ENCODE measurements at places on chromosomes 7 and 10.

GRCh38 chr10:80582286-80582960 lies 44.7 kb downstream of the SH2D4B start:
- DNase-seq: no peak

DNA sequence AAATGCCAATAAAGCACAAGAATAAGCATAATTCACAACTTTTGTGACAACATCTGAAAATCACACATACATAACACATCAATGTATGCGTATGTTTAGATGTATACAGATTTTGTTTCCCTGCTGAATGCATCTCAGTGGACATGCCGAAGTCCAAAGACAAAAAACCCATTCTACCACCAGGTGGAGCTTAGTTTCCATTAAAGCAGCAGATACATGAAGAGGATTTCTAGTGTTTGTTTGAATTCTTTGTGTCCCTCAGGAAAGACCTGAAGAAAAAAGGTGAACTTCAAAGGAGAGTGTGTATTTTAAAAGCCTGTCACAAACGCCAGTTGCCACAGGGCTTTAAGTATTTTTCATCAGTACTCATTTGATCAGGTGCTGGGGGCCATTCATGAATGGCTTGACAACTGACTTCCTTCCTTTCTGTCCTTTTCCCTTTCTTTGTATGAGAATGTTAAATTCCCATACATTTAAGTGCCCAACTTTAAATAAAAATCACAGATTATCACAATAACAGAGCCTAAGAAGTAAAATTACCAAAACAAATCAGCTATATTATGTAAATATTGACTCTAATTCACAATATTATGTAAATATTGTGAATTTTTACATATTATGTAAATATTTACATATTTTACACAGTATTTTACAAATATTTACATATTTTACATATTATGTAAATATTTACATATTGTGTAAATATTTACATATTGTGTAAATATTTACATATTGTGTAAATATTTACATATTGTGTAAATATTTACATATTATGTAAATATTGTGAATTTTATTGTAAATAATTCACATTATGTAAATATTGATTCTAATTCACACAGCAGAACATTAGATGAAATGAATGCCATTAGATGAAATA lies 343.0 kb downstream of the CRPPA start:
- peak; percentile 80 for DNase-seq

DNA sequence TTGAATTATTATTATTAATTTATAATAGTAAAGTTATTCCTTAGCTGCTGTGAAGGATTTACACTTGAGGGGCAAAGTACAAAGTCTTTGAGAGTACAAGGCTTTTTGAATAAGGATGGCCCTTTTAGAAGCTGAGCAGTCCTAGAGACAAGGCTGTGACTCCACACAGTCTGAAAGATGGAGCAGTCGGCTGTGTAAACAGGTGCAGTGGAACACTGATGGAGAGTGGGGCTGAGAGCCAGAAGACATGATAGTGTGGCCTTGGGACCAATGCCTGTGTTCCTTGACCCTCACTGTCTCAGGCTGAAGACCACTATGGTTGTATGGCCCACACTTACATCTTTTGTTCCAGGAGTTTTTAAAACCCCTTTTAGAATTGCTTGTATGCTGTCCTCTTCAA lies 311.2 kb upstream of the PHF14 start:
- DNase-seq: no peak

DNA sequence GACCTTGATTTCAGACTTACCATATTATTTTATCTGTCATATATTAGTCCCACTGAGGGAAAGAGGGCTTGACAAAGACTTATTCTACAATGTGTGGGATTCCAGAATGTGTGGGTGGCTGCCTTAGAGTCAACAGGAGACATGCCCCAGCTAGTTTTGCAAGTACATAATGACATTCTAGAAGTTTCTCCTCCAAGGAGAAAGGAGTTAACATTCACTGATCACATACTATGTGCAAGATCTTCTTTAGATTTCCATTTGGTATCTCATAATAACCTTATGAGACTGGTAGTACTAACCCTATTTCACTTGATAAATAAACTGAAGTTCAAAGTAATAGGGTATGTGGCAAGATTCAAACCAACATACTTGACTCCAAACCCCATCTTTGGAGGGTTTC lies 25.2 kb downstream of the IRF5 start:
- DNase-seq: no peak

- DNase-seq: no peak
Observed at GRCh38 chr10:85315657-85316056, 987.3 kb downstream of the CCSER2 start.

- peak; percentile 95 for DNase-seq
Observed at GRCh38 chr10:689452-690371, at the start of gene DIP2C. DIP2C (minus strand) TSS chr10:689668; CDS start chr10:689578, 90 bp downstream.

DNA sequence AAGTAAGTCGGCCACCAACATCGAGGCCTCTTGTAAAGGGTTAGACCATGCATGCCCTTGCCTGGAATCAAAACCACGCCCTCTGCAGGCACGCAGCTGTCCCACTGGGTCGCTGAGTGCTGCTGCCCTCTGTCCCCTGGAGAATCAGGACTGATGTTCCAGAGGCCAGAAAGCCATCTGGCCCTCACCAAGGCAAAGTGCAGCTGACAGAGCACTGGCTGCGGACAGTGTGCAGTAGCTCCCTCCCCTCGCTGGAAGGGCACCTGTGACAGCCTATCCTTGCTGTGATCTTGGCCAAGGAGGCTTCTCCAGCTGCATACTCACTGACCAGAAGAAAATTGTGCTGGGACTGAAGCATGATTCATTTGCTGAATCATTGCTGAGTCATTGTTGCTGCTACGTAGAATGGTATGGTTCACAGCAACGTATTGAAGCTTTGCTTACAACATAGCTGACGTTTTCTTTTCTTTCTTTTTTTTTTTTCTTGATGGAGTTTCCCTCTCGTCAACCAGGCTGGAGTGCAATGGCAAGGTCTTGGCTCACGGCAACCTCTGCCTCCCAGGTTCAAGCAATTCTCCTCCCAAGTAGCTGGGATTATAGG lies 30.4 kb downstream of the DDC start:
- DNase-seq: peak; percentile 95

- DNase-seq: peak; percentile 90
Observed at GRCh38 chr7:80087051-80087770, 47.4 kb upstream of the GNAI1 start.

GRCh38 chr10:30062090-30062489 lies 2.7 kb upstream of the JCAD start:
- peak; percentile 52 for DNase-seq

- DNase-seq: no peak
Observed at GRCh38 chr7:102208826-102209225, 77.8 kb upstream of the SH2B2 start.

DNA sequence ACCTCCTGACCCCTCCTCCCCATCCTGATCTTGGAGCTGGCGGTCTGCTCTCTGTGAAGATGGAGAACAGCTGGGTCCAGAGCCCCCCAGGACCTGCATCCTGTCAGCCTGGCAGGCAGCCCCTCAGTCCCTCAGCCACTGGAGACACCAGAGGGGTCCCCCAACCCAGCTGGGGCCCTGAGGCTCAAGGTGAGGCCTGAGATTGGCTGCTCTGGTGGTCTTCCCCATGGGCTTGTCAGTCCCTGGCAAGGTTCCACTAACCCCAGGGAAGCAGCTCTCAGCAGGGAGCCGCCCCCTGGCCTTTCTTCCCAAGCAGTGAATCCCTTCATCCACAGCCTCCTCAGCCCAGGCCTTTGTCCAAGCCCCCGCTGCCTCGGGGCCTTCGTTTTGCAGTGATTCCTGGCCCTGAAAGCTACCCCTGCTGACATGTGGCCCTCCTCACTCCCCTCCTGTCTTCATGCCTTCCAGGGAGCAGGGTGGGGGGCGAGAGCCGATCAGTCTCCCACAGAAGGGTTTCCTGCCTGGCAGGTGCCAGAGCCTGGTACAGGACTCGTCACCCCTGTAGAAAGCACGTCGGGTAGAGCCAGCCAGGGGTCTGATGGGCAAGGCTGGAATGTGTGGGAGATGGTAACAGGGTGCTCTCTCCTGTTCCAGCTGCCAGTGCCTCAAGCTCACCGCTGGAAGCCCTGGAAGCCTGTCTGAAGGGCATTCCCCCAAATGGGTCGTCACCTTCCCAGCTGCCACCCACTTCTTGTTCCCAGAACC lies 48.5 kb downstream of the ZNF467 start:
- no peak for DNase-seq

GRCh38 chr7:88391247-88391646 lies 84.6 kb upstream of the STEAP4 start:
- no peak for DNase-seq

DNA sequence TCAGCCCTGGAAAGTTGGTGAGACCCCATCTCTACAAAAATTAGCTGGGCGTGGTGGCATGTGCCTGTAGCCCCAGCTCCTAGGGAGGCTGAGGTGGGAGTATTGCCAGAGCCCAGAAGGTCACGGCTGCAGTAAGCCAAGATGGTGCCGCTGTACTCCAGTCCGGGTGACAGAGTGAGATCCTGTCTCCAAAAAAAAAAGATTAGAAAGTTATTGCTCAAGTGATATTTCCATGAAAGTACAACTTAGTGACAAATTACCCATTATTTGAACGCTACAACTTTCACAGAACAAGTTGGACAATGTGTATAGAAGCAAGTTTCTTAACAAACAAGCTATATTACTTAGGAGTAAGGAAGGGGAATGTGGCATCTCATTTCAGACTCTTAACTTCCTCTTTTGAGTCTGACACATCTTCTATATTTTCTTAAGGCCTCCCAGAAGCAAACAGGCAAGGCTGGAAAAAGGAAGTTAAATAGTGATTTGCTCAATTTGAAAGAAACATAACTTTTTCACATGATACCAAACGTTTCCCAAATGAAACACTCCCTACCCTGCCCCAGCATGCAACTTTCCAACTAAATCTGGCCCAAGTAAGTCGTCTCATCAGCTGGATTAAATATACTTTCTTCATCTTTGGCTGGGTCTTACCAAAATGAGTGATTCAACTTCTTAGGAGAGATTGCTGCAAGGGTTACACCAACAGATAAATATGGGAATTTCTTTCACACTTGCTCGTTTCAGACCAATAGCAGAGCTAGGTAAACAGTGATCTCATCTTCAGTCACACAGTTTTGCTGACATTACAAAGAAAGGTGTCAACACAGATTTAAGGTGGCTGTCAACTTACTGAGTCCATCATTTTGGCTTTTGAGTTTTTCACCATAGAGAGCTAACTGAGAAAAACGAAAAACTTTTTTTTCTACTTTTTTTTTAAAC lies 66.3 kb upstream of the KLF6 start:
- DNase-seq: peak; percentile 68

DNA sequence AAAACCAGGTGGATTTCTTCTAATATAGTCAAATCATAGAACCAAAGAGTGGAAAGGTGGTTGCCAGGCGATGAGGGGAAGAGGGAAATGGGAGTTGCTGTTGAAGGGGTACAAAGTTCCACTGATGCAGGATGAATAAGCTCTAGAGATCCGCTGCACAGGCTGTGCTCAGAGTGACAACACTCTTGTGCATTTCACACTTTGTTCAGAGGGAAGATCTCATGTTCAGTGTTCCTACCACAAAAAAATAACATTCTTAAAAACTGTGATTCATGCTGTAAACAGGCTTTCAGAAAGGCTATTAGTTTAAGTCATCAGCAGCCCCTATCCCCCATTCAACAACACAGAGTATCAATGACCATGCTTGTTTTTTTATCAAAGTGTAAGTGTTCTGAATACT lies 213.8 kb downstream of the COBL start:
- peak; percentile 56 for DNase-seq

- DNase-seq: no peak
Observed at GRCh38 chr10:72525689-72526088, 100.2 kb downstream of the MICU1 start.

GRCh38 chr7:47502240-47502877 lies 79.6 kb downstream of the TNS3 start:
- no peak for DNase-seq

GRCh38 chr7:31398815-31399214 lies 58.3 kb upstream of the NEUROD6 start:
- no peak for DNase-seq

GRCh38 chr7:27160145-27160545 lies 3.7 kb upstream of the HOXA7 start:
- no peak for DNase-seq

DNA sequence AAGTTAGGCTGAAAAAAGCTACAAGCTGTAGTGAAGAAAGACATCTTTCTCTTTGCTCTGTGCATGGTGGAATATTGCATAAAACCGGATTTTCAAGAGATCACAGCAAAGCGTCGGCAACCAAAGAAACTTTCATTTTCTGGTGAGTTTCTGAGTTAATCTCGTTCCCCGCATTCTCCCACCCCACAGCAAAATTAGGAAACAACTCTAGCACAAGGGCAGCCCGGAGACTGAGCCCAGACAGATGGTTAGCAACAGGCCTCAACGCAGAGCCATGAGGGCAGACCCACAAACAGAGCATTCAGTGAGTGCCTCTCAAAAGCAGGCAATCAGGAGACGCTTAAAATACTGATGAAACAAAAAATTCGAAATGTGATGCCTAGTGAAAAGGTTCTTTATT lies 396.1 kb upstream of the KLF6 start:
- no peak for DNase-seq

DNA sequence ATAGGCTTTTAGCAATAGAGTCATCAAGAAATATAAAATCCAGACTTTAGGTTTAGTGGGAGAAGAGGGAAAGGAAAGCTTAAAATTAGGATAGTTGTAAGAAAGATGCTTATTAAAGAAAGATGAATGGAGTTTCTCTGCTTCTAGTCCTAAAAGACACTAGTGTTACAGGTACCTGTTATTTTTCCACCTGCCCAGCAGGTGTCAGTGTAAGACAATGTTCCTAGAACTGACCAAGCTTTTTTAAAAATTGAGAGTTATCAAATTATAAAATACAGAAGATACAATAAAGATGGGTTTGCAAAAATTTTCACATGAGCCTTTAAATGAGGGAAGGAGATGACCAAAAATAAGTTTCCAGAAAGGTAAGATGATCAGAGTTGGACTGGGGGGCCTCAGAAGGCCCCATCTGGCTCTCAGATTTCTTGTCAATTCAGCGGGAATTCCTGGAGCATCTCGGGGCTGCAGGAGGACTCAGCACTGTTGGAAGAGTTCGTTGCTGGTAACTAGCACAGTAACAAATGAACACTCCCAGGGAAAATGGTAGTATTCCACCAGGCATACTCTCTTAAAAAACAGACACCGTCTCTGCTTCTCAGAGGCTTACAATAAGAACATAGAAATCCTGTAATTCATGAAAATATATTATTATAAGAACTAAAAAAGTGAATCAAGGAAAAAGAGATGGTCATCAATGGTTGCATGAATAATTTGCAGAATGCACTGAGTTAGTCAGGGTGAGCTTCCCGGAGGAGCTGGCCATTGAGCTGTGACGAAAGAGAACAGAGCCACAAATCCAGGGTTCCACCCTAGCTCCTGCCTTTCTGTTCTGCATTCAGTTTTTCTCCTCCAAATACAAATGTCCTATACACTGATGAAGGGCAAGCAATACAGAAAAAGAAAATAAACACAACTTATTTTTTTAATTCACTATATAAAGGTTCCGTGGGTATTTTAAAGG lies 71.8 kb upstream of the PIK3CG start:
- DNase-seq: peak; percentile 50

DNA sequence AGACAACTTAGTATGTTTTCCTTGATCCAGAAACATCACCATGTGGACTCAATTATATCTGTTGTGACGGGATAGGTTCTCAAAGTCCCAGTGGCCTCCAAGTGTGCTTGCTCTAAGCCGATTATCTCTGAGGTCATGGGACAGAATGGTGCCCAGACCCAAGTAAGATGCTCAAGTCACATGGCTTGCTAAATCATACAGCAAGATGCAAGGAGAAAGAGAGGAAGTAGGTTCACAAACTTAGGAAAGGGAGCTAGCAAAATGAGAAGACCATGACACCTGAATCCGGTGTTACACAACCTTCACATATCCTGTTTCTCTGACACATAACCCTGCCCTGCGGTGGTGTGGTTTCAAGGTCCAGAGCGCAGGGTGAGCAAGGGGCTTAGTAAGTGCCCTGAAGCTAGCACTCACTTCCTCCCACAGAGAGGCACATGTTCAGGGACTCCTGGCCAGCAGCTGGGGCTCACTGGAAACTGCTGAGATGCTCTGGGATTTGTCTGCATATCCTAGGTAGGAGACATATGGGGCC lies 590.9 kb upstream of the ANKRD30A start:
- DNase-seq: no peak

Measured in astrocyte of the hippocampus (primary cell).